NCI-H1048 (cell line): ENCODE measurements at places on chromosomes 1 and 21.

DNA sequence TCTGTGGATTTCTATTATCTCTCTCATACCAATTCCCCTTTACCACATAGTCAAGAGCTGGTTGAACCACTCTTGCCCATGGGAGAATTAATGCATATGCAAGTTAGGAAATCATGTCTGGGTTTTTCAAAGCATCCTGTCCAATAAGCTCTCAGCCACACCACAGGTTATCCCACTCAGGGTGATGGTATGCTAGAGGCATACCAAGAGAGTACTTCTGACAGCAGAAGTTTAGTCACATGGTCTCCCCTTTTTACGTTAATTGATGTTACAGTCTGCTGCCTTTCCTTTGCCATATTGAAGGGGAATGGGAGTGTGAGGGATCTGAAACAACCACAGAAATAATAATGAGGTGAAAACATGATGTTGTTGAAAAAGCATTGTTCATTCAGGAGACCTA, 135.8 kb upstream of the PBX1 start:
- no peak for DNase-seq

GRCh38 chr21:29334717-29335428, 36.2 kb downstream of the BACH1 start:
- no peak for DNase-seq

- DNase-seq = no peak
Measured at GRCh38 chr1:2212274-2212531, 15.9 kb upstream of the SKI start.

GRCh38 chr1:81543764-81544163, 257.0 kb upstream of the ADGRL2 start:
- DNase-seq = no peak
